ENCODE measurements at places on chromosomes 2 and 18. TPM values are rescaled to one million over a fixed set of nuclear protein-coding genes. Genes with fewer than 3 reads are reported as not detected.

The ANO7 gene
- total RNA-seq, result 1.5 TPM

The MOGAT1 gene
- not detected for total RNA-seq

The ESCO1 gene
- total RNA-seq, result 11.6 TPM

The BOLL gene
- total RNA-seq, result not detected

DNA sequence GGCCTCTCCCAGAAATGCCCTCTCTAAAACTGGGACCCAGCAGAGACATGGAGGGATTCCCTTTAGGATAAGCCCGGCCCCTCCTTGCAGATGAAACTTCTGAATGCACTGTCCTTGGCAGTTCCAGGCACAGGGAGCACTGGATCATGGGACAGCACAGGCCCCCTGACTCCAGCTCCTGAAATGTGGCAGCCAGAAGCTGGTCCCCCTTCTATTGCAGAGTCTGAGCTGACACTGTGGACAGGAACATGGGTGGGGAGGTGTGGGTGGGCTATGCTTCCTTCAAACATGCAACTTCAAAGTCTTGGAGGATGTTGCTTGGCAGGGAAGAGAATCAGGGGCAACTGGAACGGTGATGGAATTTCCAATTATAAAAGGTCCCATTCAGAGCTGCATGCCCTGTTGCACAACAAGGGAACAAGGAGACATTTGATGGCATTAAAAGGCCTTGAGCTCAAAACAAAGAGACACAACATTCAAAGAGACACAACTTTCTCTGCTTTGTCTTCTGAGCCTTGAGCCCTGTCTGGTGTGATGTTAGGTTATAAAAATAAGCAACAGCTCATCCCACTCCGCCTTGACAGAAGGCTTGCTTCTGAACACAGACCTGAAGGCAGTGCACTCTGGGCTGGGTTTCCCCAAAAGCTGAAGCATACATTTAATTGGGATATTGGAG, 239.0 kb downstream of the OSR1 start:
- H3K27me3 ChIP-seq, result peaks cover 5% of the 10 kb centered on the region
- H3K4me1 ChIP-seq, result peaks cover 29% of the 10 kb centered on the region
- H3K36me3 ChIP-seq, result peaks cover 6% of the 10 kb centered on the region
- no peak for DNase-seq

- no peak overlapping the region for H3K4me3 ChIP-seq
- H3K27me3 ChIP-seq, result no peaks in the 10 kb centered on the region
- no peak overlapping the region for H3K27ac ChIP-seq
Observed at GRCh38 chr2:172964511-172965139, 111.0 kb upstream of the MAP3K20 start.

DNA sequence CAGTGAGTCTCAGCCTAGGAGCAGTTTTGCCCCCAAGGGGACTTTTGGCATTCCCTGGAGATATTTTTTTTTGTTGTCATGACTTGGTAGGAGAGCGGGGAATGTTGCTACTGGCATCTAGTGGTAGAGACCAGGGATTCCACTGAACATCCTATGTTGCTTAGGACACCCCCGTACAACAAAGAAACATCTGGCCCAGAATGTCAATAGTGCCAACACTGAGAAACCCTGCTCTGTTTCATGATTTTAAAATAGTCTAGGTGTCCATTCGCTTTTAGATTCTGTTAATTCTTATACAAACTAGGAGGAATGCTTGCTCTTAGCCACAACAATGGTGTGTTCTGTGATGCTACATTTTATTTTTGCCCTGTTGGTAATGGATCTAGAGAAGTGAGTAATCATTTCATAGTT, 225.8 kb upstream of the SIX3 start:
- H3K27ac ChIP-seq, result no peak overlapping the region
- H3K4me1 ChIP-seq, result peaks cover 9% of the 10 kb centered on the region
- DNase-seq, result no peak
- H3K4me3 ChIP-seq, result no peak overlapping the region
- no peaks in the 10 kb centered on the region for H3K36me3 ChIP-seq
- H3K27me3 ChIP-seq, result no peaks in the 10 kb centered on the region

GRCh38 chr2:10765914-10766313, 44.5 kb downstream of the ATP6V1C2 start:
- no peaks in the 10 kb centered on the region for H3K4me1 ChIP-seq
- no peak overlapping the region for H3K27ac ChIP-seq

DNA sequence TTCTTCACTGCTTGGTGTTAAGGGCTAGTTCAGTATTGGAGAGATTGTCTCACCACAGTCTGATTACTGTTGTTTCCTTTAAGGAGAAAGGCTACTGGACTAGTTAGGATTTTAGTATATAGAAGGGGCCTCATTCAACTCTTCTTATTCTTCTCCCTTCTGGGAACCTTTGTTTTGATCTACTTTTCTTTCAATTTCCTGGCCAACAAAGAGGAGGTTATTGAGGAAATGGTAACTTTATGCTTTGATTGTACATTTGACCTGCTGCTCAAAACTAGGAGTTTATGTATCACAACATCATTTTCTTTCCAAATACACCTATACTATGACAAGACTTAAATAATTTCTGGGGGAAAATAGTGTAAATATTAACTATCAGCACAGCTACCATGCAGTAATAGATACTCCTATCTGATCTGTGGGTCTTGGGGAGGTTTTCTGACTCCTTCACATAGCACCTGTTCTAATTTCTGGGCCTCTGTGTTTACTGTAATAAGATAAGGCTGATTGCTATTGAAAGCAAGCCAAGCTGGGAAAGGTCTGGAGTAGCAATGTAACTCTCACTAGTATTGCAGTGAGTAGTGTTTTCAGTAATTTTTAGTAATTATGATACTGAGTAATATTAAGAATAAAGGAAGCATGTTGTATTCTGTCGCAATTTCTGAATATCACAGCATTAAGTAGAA, 395.3 kb downstream of the NUP35 start:
- peaks cover 4% of the 10 kb centered on the region for H3K27me3 ChIP-seq
- no peak for DNase-seq

GRCh38 chr2:67065046-67065445, 332.1 kb upstream of the ETAA1 start:
- no peaks in the 10 kb centered on the region for H3K36me3 ChIP-seq
- no peaks in the 10 kb centered on the region for H3K4me1 ChIP-seq
- H3K27me3 ChIP-seq, result peaks cover 32% of the 10 kb centered on the region

- H3K4me1 ChIP-seq, result no peaks in the 10 kb centered on the region
- H3K27ac ChIP-seq, result no peak overlapping the region
- H3K4me3 ChIP-seq, result no peak overlapping the region
- peaks cover 6% of the 10 kb centered on the region for H3K36me3 ChIP-seq
- no peaks in the 10 kb centered on the region for H3K27me3 ChIP-seq
- no peak for DNase-seq
Observed at GRCh38 chr2:174072069-174072468, 106.9 kb upstream of the SP3 start.
